Aorta (tissue), 5 donors: ENCODE measurements at places on chromosomes 16 and 17. TPM values are rescaled to one million over a fixed set of nuclear protein-coding genes. Genes with fewer than 3 reads are reported as not detected.
A peak's percentile ranks its signal among the peaks of the same experiment; 100 is the strongest.

DNA sequence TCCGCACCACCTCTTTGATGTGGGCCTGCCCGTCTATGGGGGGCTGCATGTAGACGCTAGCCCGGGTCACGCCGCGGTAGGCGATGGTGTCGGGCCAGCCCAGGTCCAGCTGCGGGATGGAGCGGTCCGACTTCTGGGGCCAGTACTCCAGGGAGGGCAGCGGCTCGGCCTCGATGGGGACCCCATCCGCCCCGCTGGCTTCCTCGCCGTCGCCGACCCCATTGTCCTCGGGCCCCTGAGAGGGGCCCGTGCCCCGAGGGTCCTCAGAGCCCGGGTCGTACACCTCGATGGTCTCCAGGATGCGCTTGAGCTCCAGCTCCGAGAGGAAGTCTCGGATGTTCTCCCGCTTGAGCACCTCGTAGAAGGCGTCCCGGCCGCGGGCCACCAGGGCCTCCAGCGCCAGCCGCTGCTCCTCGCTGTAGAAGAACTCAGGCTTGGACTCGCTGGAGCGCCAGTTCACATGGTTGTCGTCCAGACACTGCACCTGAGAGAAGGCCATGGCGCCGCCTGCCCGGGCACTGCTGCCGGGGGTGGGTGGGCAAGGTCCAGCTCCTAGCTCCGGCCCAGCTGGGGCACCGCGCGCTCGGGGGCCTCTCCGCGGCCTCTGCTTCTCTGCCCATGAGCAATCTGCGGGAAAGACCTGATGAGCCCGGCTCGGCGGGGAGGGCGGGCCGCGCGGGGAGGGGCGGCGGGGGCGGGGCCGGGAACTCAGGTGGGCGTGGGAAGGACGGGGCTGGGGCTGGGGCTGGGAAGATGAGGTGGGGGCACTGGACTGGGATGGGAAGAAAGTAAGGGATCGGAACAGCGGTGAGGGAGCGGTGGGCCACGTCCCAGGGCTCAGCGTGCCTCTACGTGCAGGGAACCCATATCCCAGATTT, 782 bp downstream of the FAM83G start:
- DNase-seq, result peak; percentile 84
- no peaks in the 10 kb centered on the region for H3K36me3 ChIP-seq
- H3K27me3 ChIP-seq, result no peaks in the 10 kb centered on the region
- H3K4me1 ChIP-seq, result no peaks in the 10 kb centered on the region
- H3K4me3 ChIP-seq, result peak overlapping the region; percentile 70

DNA sequence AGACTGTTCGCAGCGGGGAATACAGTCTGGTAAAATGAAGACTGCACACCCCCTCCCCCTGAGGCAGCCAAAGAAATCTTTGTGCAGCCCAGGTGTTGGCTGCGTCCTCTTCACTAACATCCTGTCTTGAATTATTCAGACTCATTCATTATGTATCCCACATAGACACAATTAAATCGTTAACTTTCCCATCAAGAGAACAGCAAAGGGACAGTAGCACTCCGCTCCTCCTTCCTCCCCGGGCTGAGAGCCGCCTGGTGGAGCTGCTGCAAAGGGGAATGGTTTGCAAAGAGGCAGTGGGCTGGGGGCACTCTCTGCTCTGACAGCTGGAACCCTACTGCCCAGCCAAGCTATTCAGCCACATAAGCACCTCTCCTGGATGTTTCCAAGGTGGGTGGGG, 290.0 kb upstream of the SOX9 start:
- no peak overlapping the region for H3K4me3 ChIP-seq
- H3K27ac ChIP-seq, result no peak overlapping the region
- no peak for DNase-seq
- peaks cover 2% of the 10 kb centered on the region for H3K27me3 ChIP-seq
- no peaks in the 10 kb centered on the region for H3K36me3 ChIP-seq

Gene KRTAP9-4
- total RNA-seq, result not detected

GRCh38 chr16:21203155-21203797, 8.1 kb downstream of the ZP2 start:
- no peak for DNase-seq
- H3K36me3 ChIP-seq, result no peaks in the 10 kb centered on the region
- H3K4me3 ChIP-seq, result no peak overlapping the region
- no peak overlapping the region for H3K27ac ChIP-seq
